Natural killer cell (primary cell): ENCODE measurements at places on chromosomes 5 and 9. TPM values are rescaled to one million over a fixed set of nuclear protein-coding genes. Genes with fewer than 3 reads are reported as not detected.

The CRB2 gene
- total RNA-seq, result not detected

The KIF12 gene
- not detected for total RNA-seq

The CA9 gene
- total RNA-seq, result not detected

The AGPAT2 gene
- 10.3 TPM for total RNA-seq

The PCDHGA6 gene
- 0.21 TPM for total RNA-seq

The PLPP6 gene
- total RNA-seq, result 5.6 TPM

The DDX4 gene
- not detected for total RNA-seq

The C5orf58 gene
- total RNA-seq, result not detected

The TAF11L8 gene
- total RNA-seq, result not detected

The C9orf43 gene
- 0.71 TPM for total RNA-seq

The SPINK4 gene
- not detected for total RNA-seq
